ENCODE measurements at places on chromosomes 7 and 10.
A peak's percentile ranks its signal among the peaks of the same experiment; 100 is the strongest.

- no peak for DNase-seq
Observed at GRCh38 chr10:14200698-14201544, 129.8 kb downstream of the FRMD4A start.

GRCh38 chr10:63825766-63826165 lies 304.6 kb downstream of the REEP3 start:
- no peak for DNase-seq

GRCh38 chr10:128734161-128734560 lies 607.9 kb upstream of the MKI67 start:
- DNase-seq: no peak

DNA sequence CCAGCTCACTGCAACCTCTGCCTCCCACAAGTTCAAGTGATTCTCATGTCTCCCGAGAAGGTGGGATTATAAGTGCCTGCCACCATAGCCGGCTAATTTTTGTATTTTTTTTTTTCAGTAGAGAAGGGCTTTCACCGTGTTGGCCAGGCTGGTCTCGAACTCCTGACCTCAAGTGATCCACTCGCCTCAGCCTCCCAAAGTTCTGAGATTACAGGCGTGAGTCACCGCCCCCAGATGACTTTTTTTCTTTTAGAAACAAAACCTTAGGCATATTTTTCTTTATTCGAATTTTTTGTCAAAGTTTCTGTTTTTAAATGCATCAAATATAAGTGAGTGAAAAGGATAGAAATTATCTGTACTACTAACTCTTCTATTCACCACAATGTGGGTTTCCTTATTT lies 113.1 kb downstream of the LRRC4 start:
- DNase-seq: no peak

GRCh38 chr10:76251841-76252671 lies 820.6 kb downstream of the LRMDA start:
- no peak for DNase-seq

GRCh38 chr7:31407178-31407676 lies 66.7 kb upstream of the NEUROD6 start:
- DNase-seq: no peak

DNA sequence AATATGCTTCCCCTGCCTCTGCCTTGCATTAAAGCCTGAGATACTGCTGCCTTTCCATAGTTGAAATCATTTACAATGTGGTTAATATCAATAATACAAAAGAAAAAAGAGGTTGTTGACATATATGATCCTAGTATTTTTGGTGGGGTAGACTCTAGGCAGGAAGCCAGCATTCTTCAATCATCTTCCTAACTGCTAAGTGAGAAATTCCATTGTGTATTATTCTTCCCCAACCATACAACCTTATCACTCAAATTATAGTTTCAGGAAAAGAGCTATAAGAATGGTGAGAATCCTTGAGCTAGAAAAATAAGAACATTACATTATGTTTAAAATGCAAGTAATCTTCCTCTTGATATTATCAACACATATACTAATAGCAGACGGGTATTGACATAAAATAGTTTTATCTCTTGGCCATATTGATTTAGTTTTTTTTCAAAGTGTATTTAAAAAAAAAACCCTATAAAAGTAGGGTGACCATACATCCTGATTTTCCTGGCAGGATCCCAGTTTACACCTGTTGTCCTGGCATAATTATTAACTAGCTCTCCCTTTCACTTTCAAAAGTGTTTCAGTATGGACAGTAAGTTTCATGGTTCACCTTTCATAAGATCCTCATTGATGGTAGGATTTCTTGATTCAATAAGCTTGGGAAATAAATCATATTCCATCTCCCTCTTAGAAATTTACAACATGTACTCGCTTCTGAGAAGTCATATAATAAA lies 33.4 kb upstream of the WASL start:
- DNase-seq: no peak

DNA sequence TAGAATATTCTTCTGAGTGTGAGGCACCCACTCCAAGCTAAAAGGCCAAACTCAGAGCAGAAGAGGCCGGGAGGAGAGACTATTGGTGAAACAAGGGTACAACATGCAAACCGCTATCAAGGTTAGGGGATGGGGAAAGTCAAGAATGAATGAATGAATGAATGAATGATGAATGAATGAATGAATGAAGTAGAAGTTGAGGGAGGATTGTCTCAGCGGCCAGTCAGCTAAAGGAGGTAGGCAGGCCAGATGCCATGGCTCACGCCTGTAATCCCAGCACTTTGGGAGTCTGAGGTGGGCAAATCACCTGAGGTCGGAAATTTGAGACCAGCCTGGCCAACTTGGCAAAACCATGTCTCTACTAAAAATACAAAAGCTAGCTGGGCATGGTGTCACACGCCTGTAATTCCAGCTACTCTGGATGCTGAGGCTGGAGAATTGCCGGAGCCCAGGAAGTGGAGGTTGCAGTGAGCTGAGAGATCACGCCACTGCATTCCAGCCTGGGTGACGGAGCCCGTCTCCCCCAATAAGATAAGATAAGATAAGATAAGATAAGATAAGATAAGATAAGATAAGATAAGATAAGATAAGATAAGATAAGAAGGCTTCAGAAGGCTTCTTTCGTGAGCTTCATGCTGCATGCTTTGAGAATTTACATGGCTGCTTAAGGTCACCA lies 250.8 kb downstream of the CCDC3 start:
- no peak for DNase-seq

DNA sequence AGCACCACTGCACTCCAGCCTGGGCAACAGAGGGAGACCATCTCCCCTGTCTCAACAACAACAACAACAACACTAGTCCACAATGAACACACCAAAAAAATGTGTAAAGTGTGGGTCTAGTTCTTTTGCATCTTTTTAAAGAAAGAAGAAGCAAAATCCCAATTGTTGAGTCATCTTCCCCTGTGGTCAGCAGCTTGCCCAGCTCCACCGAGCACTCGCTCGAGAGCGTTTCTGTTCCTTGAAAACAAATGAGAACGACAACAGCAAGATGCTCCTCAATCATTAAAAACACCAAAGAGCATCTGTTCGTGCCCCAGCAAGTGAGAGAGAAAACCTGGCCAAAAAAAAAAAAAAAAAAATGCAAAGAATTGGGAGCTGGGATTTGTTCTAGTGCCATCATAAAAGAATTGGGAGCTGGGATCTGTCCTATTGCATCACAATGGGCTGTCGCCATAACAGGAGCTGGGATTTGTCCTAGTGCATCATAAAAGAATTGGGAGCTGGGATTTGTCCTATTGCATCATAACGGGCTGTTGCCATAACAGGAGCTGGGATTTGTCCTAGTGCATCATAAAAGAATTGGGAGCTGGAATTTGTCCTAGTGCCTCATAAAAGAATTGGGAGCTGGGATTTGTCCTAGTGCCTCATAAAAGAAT lies 118.1 kb downstream of the PTPRN2 start:
- no peak for DNase-seq

DNA sequence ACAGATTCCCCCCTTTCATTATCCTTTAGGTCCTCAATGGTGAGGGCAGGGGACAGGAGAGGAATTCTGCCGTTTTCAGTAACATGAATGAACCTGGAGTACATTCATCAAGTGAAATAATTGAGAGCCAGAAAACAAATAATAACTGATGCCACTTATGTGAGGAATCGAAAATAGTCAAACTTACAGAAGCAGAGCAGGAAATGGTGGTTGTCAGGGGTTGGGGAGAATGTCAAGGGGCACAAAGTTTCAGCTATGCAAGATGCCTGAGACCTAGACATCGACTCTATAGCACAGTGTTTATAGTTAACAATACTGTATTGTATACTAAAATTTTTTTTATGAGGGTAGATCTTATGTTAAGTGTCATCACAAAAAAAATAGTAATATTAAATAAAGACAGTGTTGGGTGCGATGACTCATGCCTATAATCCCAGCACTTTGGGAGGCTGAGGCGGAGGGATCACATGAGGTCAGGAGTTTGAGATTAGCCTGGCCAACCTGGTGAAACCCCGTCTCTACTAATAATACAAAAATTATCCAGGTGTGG lies 1219.8 kb downstream of the GATA3 start:
- no peak for DNase-seq

- no peak for DNase-seq
Observed at GRCh38 chr7:134696261-134696660, 49.6 kb downstream of the BPGM start.

GRCh38 chr10:80968903-80969302 lies 431.2 kb downstream of the SH2D4B start:
- DNase-seq: no peak

DNA sequence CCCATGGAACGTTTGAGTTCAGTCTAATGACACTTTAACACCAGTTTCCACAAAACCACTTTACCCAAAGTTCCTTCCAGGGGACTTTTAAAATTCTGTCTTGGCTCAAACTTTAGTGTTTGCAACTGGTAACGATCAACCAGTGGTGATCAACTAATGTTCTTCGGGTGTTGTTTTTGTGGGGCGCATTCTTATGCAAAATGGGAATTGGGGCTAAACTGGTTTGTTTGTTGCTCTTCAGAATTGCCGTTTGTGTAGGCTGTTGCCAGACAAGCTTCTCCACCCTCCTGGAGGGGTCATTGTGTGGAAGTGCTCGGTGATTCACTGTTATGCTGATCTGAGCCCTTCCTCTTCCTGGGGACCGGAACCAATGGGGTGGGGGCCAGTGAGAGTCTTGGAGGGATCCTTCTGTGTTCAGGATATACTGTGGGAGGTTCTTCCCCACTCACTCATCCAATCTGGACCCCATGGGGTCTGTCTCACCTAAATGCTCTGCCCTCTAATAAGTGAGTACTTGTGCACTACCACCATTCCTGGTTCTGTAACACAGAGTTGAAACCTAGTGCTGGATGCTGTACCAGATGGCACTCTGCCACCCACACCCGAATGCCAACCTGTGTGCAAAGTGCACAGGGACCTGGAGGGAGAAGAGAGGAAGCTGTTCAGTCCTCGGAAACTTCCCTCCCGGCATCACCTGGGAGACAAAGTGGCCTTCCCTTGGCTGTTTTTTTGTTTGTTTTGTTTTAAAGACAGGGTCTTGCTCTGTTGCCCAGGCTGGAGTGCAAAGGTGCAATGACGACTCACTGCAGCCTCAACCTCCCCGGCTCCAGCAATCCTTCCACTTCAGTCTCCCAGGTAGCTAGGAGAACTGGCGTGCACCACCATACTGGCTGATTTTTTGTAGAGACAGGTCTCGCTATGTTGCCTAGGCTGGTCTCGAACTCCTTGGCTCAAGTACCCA lies 2.1 kb downstream of the NFE2L3 start:
- DNase-seq: peak; percentile 8

GRCh38 chr10:44261296-44261695 lies 123.6 kb downstream of the CXCL12 start:
- no peak for DNase-seq

DNA sequence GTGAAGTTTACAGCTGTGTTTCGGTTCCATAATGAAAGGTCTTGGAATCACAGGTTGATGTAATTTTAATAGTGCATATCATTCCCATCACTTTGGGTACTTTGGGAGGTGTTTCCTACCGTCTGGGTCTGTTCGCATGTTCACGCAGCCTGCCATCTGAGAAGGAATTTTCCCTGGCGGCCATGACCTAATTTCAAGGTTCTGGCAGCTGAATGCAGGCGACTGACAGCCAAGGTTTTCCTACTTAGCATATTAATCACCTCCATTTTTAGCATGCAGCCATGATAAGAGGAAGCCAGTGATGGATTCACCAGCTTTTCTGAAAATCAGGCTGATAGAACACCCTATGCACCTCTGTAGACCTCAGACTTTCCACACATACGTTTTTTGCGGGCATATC lies 319.1 kb upstream of the TMEM229A start:
- no peak for DNase-seq

- no peak for DNase-seq
Observed at GRCh38 chr7:45268013-45268412, 110.4 kb downstream of the RAMP3 start.

- peak; percentile 30 for DNase-seq
Observed at GRCh38 chr10:96017191-96017687, 26.1 kb upstream of the CCNJ start.

- DNase-seq: no peak
Observed at GRCh38 chr7:5360451-5360850, 63.2 kb downstream of the TNRC18 start.
